ENCODE measurements at places on chromosomes 5 and 9.

DNA sequence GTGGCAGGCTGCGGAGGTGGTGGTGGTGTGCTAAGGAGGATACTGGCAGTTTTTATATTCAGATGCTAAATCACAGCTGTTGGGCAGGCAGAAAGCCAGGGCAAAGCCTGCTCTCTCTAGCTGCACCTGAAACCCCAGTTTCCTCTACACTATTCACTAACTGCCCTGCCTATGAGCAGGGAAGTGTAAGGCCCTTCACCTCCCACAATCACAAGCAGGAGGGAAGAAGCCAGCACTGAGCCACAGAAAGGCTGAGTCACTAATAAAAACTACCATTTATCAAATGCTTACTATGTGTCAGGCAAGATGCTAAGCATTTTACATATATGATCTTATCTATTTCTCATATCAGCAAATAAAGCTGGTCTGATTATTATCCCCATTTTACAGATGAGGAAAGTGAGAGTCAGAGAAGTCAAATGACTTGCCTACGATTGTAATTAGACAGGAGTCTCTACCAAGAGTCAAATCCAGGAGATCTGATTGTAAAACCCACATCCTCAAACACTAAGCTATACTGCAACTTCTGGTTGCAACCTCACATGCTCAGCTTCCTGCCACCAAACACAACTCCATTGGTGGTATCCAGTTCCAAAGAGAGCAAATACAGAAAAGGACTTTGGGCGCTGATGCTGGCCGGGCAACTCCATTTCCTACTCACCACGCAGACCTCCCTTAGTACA lies 17.7 kb upstream of the IL6ST start:
- no peak for DNase-seq

GRCh38 chr9:7333719-7334118 lies 465.9 kb downstream of the DMAC1 start:
- peak; percentile 56 for DNase-seq

DNA sequence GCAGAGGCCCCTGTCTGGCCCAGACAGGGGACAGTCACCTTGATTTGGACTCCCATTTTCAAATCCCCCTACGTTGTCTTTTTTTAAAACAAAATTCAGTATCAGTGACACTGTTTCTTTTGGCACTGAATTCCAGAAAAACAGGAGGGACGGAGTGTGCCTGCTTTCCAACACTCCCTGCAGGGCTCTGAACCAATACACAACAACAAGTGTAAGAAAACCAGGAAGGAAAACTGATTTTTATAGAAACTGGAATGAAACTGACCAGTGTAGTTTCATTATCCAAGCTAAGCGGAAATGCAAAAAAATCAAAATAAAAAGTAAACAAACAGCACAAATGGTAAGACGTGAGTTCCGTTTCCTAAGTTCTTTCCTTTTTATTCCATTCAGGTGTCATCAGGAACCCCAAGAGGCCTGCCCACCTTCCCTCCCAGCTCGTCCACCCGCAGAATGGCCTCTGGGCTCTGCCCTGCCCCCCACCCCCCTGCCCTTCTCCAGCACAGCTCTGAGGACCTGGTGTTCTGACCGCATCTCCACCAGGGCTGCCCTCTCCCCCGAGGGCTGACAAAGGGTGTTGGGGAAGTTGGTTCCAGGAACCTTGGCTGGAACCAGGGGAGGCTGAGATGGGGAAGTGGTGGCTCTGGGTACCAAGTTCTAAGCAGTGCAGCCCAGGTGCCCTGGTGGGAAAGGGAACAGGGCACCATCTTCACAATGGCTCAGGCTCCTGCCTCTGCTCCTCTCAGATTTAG lies 73.6 kb downstream of the PSD2 start:
- DNase-seq = no peak

DNA sequence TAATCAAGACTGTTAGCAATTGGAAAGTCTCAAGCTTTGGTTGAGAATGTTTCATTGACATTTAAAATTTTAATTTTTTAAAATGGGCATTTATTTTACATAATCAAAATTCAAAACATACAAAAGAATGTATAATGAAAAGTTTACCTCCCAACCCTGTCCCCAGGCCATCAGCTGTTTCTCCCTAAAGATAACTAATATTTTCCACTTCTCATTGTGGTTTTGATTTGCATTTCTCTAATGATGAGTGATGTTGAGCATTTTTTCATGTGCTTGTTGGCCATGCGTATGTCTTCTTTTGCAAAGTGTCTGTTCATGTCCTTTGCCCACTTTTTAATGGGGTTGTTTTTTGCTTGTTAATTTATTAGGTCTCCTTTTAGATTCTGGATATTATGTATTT lies 11.4 kb upstream of the MACIR start:
- no peak for DNase-seq

- DNase-seq = peak; percentile 52
Measured at GRCh38 chr9:113580954-113581311, 117.4 kb downstream of the RGS3 start.

DNA sequence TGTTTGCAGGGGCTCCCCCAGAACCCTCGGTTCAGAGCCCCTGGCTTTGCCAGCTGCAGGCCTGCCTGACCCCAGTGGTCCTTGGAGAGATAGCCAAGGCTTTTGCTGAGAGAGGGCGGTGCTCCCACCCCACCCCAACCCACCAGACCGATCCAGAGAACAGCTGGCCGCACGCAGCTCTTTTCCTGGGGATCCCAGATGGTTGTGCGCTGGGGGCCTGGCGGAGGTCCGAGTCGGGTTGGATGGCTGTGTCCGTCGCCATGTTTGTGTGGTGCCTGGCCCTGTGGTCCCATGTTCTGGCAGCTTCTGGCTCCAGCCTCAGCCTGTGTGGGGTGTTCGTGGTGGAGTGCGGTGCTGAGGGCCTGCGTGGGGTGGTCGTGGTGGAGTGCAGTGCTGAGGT lies 97.5 kb downstream of the RXRA start:
- DNase-seq = no peak

DNA sequence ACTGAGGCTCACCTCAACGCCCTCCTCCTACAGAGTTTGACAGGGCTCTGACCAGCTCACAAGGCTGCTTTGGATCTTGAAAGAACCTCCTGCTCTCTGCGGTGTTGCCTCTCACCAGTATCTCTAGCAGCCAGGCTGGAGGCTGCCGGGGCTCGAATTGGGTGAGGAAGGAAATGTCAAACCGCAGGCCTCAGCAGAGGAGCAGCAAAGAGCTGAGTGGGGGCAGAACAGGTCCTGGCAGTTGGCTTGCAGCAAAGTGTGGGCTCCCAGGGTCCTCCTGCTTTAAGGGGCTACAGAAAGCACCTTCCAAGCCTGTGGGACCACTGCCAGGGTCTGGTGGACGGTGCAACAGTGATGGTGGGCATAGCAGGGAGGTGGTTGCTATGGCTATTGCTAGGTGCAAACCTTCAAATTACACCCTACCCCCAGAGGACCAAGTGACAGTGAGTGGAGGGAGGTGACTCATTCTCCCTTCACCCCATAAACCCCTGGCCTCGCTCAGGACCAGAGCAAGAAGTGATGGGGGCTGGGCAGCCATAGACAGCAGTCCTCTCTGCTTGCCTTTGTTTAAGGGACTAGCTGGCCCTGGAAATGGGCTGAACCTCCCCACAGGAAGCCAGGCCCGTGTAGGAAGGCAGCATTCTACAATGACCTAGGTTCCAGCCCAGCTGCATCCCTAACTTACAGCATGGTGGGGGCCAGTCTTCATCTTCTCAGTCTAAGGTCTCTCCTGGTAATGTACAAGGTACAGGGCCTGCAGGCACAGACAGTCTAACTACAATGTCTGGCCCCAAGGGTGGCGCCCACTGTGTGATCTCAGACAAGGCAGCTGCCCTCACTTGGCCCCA lies 18.7 kb downstream of the LCP2 start:
- peak; percentile 96 for DNase-seq

- DNase-seq = no peak
Measured at GRCh38 chr9:81861644-81862043, 66.6 kb upstream of the SPATA31D4 start.

DNA sequence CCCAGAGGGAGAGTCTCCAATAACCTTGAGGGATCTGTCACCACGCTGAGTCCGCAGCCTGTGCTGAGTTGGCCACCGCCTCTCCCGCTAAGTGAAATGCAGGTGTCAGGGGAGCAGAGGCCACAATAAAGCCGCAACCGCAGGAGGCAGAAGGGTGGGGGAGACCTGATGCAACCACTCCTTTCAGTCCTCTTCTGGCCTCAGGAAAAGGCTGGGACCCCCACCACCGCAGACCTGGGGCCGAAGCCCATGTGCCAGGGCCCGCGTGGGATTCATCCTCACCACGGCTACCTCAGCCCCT lies 576 bp downstream of the MAP1B start:
- no peak for DNase-seq

DNA sequence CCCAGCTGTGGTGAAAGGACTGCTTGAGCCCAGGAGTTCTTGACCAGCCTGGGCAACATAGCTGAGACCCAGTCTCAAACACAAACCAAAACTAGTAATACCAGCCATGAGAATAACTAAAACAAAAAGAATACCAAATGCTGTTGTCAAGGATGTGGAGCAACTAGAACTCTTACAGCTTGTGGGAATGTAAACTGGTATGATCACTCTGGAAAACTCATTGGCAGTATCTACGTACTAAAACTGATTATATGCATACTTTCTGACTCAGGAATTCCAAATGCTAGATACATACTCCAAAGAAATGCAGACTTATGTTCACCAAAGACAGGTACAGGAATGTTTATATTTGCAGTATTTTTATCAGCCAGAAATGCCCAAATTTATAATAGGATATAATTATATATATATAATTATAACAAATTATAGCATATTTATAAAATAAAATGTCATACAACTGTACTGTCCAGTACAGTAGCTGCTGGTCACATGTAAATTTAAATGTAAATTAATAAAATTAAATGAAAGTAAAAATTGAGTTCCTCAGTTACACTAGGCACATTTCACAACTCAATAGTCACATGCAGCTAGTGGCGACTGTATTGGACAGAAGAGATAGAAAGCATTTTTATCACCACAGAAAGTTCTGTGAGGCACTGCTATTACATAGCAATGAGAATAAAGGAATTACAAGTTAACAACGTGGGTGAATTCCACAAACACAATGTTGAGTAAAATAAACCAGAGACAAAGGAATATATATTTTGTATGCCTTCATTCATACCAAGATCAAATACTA lies 118.5 kb downstream of the GNAQ start:
- no peak for DNase-seq

GRCh38 chr9:131697908-131698617 lies 41.8 kb downstream of the RAPGEF1 start:
- DNase-seq = no peak

DNA sequence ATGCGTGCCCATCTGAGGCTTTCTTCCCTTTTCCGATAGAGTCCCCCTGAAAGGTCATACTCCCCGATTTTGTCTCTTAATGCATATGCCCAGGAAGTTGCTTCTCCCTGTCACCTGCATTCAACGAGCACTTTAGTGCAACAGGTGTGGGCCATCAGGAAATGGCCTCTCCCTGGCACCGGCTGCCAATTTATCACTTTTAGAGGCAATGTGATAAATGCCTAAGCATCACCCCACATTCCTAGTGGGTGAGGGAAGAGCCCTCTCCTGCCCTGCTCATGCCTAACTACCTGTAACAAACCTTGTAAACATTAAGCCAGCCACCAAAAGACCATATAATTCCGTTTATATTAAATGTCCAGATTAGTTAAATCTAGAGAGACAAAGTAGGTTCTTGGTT lies 1.1 kb upstream of the SNAPC3 start:
- no peak for DNase-seq

GRCh38 chr5:133841831-133842750 lies 126.3 kb downstream of the C5orf15 start:
- DNase-seq = no peak

DNA sequence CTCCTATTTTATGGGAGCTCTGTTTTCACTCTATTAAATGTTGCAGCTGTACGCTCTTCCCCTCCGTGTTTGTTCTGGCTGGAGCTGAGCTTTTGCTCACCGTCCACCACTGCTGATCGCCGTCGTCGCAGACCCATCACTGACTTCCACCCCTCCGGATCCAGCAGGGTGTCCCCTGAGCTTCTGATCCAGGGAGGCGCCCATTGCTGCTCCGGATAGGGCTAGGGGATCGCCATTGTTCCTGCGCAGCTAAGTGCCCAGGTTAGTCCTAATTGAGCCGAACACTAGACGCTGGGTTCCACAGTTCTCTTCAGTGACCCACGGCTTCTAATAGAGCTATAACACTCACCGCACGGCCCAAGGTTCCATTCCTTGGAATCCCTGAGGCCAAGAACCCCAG lies 96.2 kb upstream of the PRDM9 start:
- DNase-seq = no peak

DNA sequence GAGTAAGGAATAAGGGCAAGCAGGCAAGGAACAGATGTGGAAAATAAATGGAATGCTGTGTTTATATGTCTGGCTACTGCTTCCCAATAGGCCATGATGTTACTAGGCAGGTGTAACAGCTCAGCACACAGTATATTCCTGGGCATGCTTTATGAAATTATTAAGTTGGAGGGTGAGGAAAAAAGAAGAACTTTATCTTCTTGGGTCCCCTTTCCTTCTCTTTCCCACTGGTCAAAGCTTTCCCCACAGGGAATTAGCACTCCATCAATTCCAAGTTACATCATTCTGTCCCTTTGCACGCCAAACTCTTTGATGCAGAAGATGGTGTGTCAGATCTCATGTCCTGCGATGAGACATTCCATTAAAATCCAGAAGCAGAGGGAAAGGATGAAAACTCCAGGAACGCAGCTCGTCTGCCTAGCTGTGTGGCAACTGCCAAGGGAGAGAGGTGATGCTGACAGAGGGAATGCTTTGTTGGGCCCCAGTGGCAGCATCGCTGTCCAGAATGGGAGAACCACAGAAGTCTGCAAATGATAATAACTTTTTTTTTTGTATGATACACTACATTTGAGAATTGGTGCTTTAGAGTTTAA lies 447.3 kb upstream of the ARRDC3 start:
- DNase-seq = no peak

Data from hematopoietic multipotent progenitor cell treated with erythropoietin and hydrocortisone succinate and interleukin-3 and kit ligand, for 8 days (in vitro differentiated cells).